ENCODE measurements at places on chromosomes 3 and 15. TPM values are rescaled to one million over a fixed set of nuclear protein-coding genes. Genes with fewer than 3 reads are reported as not detected.
A peak's percentile ranks its signal among the peaks of the same experiment; 100 is the strongest.

Gene PRSS50
- total RNA-seq, result not detected

GRCh38 chr3:65202395-65202794 is 514.6 kb upstream of the ADAMTS9 start:
- no peak for DNase-seq

DNA sequence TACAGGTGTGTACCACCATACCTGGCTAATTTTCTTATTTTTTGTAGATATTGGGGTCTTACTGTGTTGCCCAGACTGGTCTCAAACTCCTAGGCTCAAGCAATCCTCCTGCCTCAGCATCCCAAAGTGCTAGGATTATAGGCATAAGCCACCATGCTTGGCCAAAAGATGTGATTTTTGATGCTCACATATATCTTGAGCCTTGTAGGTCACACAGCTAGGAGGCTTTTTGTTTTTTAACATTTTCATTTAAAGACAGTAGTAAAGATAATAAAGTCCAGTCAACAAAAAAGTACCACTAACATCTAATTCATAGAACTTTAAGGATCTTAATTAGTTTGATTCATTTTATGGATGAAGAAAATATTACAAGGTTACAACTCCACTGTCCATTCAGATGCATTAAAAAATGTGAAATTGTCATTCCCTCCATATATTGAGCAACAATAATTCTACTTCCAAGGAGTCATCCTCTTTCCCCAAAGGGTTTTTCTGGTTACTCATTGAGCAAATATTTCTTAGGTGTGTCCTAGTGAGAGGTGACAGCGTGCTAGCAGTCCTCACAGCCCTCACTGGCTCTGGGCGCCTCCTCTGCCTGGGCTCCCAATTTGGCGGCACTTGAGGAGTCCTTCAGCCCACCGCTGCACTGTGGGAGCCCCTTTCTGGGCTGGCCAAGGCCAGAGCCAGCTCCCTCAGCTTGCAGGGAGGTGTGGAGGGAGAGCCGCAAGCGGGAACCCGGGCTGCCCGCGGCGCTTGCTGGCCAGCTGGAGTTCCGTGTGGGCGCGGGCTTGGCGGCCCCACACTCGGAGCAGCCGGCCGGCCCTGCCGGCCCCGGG is 8.3 kb upstream of the TASOR start:
- DNase-seq, result no peak

GRCh38 chr3:71903112-71903495 is 118.2 kb upstream of the PROK2 start:
- DNase-seq, result no peak

DNA sequence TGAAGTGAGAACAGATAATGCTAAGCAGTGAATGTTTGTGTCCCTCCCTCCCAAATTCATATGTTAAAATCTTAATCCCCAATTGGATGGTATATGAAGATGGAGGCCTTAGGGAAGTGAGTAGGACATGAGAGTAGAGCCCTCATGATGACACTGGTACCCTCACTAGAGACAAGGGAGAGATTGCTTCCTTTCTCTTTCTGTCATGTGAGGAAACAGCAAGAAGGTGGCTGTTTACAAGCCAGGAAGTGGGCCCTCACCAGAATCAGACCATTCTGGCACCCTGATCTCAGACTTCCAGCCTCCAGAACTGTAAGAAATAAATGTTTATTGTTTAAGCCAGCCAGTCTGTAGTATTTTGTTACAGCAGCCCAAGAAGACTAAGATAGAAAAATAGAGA is 209.5 kb downstream of the SATB1 start:
- no peak for DNase-seq

GRCh38 chr3:99896482-99896881 is 78.8 kb downstream of the CMSS1 start:
- DNase-seq, result no peak

DNA sequence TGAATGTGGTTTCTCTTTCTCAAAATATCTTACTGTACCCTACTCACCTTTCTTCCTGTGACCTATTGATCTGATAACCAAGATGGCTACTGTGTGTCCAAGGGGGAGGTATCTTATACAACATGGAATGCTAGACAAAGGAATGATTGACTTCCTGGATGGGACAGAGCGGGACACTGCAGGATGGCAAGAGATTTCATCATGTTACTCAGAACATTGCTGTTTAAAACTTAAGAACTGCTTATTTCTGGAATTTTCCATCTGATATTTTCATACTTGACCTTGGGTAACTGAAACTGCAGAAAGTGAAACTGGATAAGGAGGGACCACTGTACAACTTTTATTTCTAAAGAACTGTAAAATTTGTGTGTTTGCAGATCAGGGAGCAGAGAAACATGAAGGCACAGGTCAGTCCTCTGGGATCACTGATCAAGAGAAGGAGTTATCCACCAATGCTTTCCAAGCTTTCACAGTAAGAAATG is 18.5 kb downstream of the CNOT10 start:
- no peak for DNase-seq

DNA sequence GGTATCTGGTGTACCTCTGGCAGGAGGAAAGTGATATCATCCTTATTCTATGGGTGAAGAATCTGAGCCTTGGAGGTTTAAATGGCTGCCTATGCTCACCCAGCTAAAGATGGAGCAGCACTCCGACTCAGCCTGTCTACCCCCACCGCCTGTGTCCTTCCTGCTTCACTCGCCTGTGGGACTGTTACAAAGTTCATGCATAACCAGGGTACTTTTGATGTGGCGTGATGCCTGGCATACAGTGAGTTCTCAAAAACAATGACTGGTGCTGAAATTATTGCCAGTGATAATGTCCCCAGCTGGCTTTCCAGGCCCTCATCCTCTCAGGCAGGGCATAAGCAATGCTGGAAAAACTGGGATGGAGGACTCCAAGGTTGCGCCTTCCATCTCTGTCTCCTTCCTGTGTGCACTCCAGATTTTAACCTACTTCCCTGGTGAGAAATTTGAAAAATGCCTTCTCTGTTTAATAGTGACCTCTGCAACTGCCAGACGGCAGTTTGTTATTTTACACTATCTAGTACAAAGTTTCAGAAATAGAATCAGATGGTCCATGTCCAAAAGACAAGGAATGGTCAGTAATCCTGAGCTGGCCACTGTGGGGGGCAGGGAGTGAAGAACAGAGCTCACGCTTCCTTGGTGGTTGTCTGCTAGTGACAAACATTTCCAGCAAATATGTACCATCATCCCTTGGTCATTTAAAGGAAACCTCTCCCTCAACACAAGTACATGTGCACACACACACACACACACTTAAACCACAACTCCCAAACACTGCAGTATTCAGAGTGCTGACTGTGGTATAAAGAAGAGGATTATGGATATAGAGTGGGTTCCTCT is 86.5 kb upstream of the NMNAT3 start:
- DNase-seq, result no peak

DNA sequence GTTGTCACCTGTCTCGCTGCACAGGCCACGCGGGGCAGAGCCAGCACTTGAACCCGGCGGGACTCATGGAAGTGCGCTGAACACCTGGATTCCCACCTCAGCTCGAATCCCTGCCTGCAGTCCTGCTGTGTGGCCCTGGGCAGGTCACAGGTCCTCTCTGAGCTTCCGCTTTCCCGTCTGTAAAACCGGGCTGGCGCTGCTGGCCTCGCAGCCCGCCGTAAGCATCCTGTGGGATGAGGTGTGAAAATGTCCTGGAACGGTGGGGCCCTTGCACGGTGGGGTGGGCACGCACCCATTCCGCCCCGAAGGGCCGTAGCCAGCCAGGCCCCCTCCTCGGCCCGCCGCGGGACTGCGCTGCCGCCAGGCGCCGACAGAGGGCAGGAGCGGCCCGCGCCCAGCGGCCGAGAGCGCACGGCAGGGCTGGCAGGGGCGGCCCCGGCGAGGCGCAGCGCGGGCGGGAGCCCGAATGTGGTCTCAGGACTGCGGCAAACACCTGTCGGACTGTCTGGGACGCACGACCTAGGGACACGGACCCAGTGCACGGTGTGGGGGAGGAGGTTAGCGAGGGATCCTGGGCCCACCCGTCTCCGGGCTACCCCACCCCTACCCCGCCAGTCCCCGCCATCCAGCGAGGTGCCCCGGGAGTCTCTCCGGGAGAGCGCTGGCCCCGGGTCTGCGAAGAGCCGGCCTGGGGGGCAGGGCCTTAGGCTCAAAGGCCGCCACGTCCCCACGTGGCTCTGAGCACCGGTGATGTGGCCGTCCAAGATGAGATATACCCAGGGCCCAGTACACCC is 40.4 kb downstream of the DNAJB8 start:
- DNase-seq, result no peak

GRCh38 chr3:36372534-36372935 is 7.8 kb upstream of the STAC start:
- peak; percentile 54 for DNase-seq

DNA sequence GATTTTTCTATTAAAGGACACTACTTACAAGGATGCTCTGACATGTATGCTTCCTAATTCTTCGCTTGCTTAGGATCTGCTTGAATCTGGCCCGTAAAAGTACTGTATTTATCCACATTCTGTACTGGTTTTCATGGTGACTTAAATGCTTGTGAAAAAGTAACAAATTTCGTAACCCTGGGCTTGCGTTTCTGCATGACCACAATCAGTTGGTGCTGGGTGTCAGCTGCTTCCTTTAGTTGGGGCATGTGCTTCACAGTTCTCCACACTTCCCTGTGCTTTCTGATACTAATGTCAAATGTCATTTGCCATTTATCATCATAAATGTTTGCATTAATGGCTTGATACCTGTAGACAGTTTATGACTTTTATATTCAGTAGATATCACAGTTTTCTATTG is 218.4 kb upstream of the MLF1 start:
- DNase-seq, result no peak

Gene FBXW12
- total RNA-seq, result not detected

- no peak for DNase-seq
Observed at GRCh38 chr15:78661001-78661400, 20.0 kb upstream of the CHRNB4 start.

- DNase-seq, result no peak
Observed at GRCh38 chr15:92107510-92107909, 254.0 kb downstream of the SLCO3A1 start.

DNA sequence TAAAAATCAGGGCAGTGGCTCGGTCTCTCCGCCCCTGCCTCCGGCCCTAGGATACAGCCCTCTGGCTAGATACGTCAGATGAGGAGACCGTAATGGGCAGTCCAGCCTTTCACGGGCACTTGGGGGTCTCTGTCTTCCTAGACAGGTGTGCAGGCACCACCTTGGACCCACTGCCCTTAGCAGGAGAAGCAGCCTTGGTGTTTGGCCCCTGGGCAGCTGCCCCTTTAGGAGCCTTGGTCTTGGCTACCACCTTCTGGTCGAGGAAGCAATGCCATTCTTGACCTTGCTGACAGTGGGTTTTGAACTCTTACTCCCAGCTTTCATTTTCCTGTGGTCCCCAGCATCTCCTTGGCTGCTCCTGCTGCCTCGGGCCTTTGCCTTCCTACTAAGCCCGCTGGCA is 149.7 kb upstream of the FRMD4B start:
- DNase-seq, result no peak

Gene LRRC34
- total RNA-seq, result 3.1 TPM

DNA sequence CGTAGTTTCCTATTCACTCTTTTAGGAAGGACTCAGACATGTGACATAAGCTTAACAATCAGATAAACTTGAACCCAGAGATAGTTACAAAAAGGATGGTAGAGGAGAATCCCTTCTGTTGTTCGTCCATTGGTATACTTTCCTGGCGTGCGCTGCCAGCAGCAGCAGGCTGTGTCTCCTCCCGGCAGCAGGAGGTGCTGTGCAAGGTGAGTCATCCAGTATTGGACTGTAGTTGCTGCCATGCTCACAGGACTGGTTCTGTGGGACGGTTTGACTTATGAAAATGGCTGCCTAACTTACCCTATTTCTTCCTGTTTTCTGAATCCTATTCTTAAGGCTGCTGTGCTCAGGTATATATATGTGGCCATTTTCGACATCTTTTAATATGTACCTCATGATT is 253.4 kb upstream of the LRRC3B start:
- DNase-seq, result no peak

- no peak for DNase-seq
Observed at GRCh38 chr15:80587816-80588456, 107.2 kb upstream of the ABHD17C start.

DNA sequence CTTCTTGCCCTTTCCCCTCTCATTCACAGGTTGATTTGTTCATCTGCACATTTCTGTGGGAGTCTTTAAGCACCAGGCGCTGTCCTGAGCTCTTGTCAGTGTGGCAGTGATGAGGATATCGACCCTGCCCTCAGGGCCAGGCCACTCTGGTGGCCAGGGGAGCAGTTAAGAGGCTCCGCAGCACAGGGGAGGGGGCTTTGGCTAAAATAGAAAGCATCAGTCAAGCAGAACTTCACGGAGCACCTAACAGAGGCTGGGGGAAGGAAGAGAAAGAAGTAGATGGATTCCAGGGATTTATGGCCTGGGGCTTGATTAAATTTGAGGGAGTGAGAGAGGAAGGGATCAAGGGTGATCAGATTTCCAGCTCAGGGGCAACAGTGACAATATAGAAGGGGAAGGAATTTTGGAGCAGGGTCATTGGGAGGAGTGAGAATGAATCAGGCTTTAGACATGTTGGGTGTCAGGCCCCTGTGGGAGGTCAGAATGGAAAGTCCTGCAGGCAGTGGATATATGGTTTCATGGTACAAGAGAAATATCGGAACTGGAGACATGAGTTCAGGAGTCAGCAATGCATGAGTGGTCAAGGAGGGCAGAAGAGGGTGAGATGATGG is 73.0 kb upstream of the GLCE start:
- no peak for DNase-seq
